ENCODE measurements at places on chromosomes 3 and 15. TPM values are rescaled to one million over a fixed set of nuclear protein-coding genes. Genes with fewer than 3 reads are reported as not detected.

Gene TNK2
- 13.4 TPM for polyA plus RNA-seq

Gene SH2D7
- not detected for polyA plus RNA-seq

Gene PYGO1
- polyA plus RNA-seq, result 3.0 TPM

Gene FES
- 10.5 TPM for polyA plus RNA-seq

DNA sequence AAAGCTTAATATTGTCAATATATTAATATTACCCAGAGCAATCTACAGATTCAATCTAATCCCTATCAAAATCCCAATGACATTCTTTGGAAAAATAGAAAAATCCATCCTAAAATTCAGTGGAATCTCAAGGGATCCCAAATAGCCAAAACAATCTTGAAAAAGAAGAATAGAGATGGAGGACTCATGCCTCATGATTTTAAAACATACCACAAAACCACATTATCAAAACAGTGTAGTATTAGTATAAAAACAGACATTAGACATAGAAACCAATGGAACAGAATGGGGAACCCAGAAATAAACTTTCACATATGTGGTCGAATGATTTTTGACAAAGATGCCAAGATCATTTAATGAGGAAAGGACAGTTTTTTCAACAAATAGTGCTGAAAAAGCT, 14.6 kb downstream of the NEK4 start:
- no peak for DNase-seq

All from IMR-90 (cell line).